Epithelial cell of proximal tubule (primary cell): ENCODE measurements at places on chromosomes 7 and 10. TPM values are rescaled to one million over a fixed set of nuclear protein-coding genes. Genes with fewer than 3 reads are reported as not detected.

- no peak for DNase-seq
Measured at GRCh38 chr10:117503244-117504205, 39.0 kb upstream of the EMX2 start.

- no peak for DNase-seq
Measured at GRCh38 chr7:139726485-139726869, 51.3 kb downstream of the HIPK2 start.

DNA sequence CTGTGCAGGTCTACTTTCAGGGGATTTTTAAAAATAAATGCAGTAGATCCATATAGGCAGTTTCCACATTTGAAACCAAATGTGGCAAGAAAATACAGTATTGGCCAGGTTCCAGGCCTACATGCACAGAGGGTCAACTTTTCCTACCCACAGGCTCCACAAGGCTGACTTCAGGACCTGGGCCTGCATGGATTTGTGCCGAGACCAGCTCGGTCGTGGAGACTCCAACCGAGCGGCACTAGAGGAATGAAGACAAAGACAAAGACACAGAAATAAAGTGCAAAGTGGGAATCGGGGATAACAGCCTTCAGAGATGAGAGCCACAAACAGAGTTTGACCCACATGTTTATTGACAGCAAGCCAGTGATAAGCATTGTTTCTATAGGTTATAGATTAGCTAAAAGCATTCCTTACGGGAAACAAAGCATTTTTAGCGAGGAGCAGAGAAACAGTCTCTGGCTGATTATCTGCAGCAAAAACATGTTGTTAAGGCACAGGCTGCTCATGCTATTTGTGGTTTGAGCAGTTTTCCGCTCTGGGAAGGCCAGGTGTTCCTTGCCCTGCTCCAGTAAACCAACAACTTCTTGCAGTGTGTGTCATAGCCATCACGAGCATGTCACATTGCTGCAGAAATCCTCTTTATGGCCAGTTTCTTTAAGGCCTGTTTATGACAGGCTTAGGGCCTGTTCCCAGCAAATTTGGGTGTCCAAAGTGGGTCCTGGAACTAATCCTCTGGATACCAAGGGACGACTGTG is 52.6 kb downstream of the ZNF37A start:
- no peak for DNase-seq

GRCh38 chr7:33757563-33758165 is 147.7 kb upstream of the BMPER start:
- DNase-seq, result no peak

DNA sequence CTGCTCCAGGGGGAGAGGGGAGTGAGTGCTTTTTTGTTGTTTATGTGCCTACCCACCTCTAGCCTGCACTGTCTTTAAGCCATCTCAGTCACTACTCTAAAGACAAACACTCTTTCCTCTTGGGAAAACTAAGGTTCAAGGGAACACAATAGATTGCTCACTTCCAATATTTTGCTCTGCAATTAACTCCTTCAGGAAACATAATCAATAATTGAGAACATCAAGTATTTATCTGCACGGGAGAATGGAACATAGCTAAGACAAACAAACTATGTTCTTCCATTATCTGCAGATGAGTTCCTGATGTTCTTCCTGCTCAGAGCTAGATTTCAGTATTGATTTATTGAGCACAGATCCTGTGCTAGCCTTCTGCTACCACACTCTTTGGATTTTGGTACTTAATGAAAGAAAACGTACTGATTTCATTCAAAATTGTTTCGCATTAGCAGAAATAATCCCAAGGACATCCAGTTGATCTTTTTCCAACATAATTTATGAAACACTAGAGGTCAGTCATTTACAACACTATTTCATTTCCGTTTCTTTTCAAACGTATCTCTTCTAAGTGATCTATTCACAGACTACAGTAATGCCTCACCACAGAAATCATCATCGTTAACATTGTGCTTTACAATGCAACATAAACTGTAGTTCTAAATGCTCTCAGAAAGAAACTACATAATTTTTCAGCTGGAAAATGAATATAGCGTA is 8.3 kb downstream of the NEBL start:
- no peak for DNase-seq

GRCh38 chr7:6179620-6180343 is 92.6 kb downstream of the CYTH3 start:
- no peak for DNase-seq

- DNase-seq, result no peak
Measured at GRCh38 chr10:88962336-88962735, 9.8 kb upstream of the ACTA2 start.

DNA sequence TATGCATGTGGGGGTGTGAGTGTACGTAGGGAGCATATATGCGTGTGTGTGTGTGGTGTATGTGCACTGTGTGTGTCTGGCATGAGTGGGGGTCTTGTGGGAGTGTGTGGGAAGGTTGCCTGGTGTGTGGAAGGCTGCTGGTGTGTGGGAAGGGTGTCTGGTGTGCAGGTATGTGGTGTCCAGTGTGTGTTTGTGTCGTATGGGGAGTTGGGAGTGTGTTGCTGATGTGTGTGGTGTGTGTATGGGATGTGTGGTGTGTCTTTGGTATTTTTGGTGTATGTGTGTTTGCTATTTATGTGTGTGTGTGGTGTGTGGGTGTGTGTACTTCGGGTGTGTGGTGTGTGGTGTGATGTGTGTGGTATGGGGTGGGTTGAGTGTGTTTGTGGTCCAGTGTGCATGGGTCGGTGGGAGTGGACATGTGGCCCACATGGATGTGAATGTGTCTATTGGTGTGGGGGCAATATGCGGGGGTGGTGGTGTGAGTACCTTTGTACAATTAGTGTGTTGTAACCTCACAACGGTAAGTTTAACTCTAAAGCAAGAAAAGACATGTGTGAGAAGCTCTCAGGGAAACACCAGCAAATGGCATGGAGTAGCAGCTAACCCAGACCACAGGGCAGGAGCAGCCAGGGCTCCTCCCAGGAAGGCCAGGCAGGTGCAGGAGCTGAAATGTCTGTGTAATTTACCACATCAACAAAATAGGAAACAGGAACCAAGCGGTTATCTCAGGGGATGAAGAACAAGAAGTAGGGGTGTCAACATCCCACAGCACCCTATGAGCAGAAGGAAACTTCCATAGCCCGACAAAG is 11.9 kb downstream of the ANTXRL start:
- no peak for DNase-seq

- DNase-seq, result no peak
Measured at GRCh38 chr10:23413629-23414089, 25.2 kb upstream of the OTUD1 start.

DNA sequence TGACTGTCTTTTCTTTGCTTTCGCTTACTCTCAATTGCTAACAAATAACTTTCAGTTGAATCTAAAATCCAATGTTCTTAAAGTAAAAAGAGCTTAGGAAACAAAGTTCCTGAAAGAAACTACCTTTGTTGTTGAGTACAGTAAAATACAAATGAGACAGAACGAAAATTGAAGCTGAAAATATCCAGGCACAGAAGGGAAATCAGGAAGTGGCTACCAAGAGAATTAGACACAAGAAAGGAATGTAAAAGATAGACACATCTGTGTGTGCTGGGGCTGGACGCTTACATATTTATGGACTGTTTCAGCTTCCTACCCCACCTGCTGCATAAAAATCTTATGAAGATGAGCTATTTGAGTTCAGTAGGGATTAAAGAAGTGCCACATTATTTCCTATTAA is 161.7 kb upstream of the PLXDC2 start:
- no peak for DNase-seq

- DNase-seq, result no peak
Measured at GRCh38 chr7:28002638-28003037, 178.0 kb downstream of the JAZF1 start.

- DNase-seq, result peak; percentile 64
Measured at GRCh38 chr10:52216852-52217251, 97.2 kb upstream of the DKK1 start.

DNA sequence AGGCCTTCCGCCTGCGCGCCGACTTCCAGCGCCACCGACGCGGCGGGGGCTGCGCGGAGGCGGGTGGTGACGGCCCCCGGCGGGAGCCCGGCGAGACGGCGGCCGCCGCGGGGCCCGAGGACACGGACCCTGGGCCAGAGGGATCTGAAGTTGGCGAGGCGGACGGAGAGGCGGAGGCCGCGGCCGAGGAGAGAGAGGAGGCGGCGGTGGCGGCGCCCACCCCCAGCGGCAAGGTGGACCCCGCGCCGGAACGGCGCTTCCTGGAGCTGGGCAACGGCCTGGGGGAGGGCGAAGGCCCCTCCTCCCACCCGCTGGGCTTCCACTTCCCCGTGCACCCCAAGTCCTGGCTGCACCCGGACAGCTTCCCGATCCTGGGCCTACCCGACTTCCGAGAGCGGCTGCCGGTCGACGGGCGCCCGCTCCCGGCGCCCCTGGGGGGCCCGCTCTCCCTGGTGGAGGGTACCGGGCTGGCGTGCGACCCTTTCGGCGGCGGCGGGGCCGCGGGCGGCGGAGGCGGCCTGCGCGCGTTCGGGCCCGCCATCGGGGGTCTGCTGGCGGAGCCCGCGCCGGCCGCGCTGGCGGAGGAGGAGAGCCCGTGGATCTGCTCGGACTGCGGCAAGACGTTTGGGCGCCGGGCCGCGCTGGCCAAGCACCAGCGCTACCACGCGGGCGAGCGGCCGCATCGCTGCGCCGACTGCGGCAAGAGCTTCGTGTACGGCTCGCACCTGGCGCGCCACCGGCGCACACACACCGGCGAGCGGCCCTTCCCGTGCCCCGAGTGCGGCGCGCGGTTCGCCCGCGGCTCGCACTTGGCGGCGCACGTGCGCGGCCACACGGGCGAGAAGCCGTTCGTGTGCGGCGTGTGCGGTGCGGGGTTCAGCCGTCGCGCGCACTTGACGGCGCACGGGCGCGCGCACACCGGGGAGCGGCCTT is 16.2 kb downstream of the ZNF316 start:
- DNase-seq, result no peak

- DNase-seq, result no peak
Measured at GRCh38 chr7:24611130-24611529, 37.9 kb downstream of the PALS2 start.

GRCh38 chr7:137715121-137715520 is 131.7 kb downstream of the DGKI start:
- DNase-seq, result no peak

- DNase-seq, result no peak
Measured at GRCh38 chr10:113093188-113094113, 143.4 kb downstream of the TCF7L2 start.

DNA sequence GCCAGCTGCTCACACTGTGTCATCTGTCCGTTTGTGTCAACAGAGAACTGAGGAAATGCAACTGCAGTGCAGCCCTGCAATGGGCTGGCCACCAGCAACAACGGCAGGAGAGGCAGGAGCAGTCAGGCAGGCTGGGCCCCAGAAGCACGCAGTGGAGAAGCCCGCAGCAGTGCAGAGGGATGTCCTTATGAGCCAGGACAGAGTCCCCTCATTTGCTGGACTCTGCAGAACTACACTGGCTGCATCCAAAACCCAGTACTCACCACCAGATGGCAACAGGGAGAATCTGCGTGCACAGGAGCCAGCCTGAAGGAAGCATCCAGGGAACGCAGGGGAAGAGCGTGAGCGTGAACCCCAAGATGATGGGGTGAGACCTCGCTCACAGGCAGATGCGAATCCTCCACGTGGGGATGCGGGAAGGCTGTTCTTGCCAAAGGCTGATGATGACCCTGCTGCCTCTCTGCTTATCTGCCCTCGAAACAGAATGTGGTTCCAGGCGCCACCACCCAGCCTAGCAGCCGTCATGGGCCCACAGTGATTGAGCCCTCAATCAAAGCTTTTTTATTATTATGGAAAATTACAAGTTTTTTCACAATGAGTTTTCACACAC is 232.1 kb downstream of the PTPRN2 start:
- no peak for DNase-seq

GRCh38 chr7:101216001-101216859 is 1.2 kb downstream of the PLOD3 start:
- DNase-seq, result no peak

DNA sequence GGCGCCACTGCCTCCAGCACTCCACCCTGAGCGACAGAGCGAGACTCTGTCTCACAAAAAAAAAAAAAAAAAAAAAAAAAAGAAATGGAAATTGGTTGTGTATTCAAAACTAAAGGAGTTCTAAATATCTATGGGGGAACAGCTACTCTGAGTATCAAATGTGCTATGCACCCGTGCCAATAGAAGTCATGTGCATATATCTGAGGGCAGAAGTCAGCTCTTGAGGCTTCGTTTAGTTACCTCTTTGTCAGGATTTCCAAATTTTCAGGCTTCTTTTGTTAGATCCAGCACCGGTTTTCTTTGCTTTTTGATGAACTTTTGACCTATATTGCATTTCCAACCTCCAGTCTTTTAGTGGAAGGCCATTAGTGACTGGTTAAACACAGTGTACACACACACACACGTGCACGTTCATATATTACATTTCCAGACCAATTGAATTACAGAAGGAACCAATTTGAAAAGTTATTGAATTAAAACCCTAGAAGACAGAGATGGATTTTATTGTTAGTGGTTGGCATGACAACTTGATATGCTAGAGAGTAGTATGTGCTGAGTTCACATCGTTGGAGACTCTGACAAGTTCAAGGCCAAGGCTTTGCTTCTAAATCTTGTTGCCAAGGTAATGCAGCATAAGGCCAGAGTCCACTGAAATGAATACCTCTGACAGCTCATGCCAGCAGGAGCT is 33.1 kb upstream of the ADD3 start:
- DNase-seq, result peak; percentile 61

DNA sequence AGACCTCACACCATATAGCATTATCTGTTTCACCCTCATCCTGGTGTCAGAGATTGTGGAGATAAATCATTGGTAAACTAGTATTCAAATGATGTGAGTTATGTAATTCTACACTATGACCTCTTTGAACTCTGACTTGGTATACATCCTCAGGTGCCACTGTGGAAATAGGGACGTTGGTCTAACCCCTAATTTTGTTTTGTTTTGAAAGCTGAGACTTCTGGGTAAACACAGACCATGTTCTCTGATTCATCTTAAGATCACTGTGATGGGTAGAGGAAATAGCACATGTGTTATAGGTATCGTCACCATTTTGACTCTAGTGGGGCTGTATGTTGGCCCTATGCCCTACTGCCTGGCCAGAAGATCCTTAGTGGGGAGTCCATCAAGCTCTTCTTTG is 241.6 kb downstream of the CCDC7 start:
- no peak for DNase-seq

DNA sequence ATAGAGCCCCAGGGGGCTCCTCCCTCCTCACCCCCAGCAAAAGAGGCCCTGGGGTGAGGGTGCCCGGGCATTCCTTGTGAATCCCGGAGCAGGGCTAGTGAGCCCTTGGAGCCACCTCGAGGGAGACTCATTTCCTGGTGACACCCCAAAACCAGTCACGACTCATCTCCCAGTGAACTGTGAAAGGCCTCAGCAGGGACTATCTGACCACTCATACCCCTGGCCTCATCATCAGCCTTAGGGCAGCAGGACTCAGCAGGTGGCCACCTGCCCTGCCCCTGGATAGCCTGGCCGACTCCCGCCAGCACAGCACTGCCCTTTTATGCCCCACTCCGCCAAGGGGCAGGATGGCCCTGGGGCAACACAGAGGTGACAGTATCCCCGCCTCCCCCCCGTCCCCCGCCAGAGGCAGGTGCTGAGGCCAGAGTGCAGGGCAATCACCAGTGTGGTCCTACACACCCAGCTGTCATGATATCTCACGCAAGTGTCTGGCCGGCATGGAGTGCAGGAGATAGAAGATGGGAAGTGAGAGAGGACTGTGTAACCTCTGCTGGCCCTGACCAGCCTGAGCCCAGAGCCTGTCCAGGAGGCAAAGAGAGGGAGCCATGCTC is 3.2 kb downstream of the SNCG start:
- DNase-seq, result no peak

The MYPN gene
- total RNA-seq, result 0.36 and 0.98 TPM in 2 replicates

The TMEM176A gene
- 12.4 TPM in 1 of 2 replicates, not detected in the other for total RNA-seq

The TEX47 gene
- not detected in 2 replicates for total RNA-seq

The ZNF679 gene
- not detected in 2 replicates for total RNA-seq
